ENCODE measurements at places on chromosomes 11 and 22.

DNA sequence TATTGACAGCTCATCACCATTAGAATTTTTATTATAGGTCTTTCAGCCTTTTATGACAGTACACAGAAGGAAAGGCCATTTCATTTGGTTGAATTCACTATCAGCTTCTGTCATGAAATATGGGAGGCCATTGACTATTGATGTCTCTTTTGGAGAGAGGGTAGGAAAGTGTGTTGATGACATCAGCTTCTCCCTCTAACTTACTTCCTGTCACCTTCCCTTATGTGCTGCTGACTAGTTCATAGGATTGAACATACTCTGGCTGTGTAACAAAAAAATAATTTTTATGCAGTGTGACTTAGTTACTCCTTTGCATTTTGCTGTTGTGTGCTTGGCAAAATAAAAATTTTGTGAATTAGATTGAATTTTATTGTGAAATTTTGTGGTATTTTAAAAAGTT, 769.2 kb downstream of the METTL15 start:
- no peak for DNase-seq

DNA sequence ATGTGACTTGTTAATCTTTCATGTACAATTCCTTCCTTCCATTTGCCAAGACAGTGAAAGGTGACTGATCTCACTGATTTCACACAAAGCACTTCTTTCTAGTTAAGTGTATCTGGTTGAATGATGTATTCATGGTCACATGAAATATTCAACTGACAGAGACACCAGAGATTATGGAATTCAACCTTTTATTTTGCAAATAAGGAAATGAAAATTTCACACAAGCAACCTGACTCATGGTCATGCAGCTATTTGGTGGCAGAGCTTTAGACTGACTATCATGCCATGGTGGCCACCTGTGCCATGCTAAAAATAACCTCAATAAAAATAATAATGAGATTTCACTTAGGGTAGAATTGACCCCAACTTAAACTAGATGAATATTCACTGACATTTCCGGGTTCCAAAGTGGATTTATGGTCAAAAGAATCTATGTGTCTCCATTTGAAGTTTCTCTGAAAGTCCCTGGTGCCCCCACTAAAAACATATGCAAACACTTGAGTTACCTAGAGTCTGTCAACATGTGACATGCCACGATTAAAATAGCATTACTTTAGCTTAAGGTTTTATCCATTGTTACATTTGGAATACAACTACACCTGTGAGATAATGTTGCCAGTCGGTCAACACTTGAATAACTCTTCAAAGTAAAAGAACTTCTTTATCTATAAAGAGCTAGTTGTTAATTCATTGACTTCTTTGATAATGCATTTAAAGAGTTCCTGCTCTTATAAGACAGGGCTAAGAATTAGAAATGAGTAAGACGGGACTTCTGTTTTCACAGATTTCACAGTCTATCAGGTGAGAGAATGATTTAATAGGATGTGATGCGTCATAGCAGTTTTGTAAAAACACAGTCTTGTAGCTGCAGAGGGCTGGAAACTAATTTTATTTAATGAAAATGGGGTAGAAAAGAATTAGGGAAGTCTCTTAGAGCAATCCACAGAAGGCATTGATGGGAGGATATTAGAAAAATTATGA, 94.6 kb upstream of the OR9G4 start:
- DNase-seq = no peak

- peak; percentile 17 for DNase-seq
Measured at GRCh38 chr22:25282671-25283561, 63.5 kb downstream of the CRYBB2 start.

DNA sequence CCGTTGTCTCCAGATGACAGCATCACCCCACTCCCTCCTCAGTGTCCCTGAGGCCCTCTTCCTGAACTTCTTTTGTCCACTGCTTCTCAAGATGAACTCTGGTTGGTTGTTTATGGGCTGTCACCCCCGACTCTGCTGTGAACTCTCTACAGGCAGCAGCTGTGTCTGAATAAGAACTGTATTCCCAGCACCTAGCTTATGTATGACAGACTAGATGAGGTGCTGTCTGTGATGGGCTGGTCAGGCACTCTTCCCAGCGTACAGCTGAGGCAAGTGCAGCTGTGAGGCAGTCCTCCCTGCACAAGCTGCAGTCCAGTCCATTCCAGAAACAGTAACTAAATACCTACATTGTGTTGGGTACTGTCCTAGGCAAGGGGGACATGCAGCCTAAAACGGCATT, 111.4 kb upstream of the PITPNB start:
- no peak for DNase-seq

DNA sequence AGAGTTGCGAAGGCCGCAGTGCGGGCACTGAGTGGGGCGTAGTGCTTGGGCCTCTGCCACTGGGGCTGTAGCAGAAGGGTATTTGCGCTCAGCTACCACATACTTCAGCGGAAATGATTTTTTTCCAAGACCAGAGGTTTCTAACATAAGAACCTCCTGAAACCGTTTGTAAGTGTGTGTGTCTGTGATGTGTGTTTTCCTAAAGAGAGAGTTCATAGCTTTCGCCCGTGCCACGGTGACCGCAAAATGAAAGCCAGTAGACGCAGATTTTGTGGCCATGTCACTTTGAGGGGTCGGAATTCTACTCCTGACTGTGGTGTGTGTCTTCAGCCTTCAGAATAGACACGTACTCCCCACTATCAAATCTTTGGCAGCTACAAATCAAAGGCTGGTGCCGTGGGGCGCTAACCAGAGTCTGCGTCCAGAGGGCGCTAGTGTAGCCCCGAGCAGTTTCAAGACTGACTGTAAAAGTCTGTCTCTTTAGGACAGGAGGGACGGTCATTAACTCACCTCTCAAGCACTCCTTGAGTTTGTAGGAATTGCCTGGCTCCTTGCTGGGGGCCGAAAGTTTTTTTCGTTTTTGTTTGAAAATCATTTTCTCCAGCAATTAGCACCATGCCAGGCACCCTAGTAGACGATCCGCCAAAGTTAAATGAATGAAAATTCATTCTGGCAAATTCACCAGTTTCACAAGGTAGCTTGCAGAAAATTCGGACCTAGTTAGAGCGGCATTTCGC, 2.5 kb upstream of the CALCA start:
- DNase-seq = no peak

DNA sequence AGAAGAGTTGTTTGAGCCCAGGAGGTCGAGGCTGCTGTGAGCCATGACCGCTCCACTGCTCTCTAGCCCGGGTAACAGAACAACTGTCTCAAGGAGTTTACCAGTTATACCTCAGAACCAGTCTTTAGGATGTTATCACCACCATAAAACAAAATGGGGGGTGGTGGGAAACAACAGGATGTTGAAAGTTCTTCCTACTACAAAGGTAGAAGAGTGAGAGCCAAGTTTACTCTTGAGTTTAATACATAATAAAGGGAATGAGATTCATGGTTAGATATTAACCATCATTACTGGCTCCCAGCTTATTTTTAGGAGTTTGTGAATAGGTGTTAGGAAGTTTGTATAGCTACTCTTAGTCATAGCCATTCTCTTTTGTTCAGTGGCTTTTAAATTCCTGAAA, 78.8 kb upstream of the HORMAD2 start:
- no peak for DNase-seq

- no peak for DNase-seq
Measured at GRCh38 chr11:112644410-112645131, 316.6 kb upstream of the NCAM1 start.

GRCh38 chr11:15859411-15859810, 496.9 kb downstream of the SOX6 start:
- DNase-seq = no peak

GRCh38 chr11:20477418-20478090, 90.0 kb downstream of the PRMT3 start:
- no peak for DNase-seq

DNA sequence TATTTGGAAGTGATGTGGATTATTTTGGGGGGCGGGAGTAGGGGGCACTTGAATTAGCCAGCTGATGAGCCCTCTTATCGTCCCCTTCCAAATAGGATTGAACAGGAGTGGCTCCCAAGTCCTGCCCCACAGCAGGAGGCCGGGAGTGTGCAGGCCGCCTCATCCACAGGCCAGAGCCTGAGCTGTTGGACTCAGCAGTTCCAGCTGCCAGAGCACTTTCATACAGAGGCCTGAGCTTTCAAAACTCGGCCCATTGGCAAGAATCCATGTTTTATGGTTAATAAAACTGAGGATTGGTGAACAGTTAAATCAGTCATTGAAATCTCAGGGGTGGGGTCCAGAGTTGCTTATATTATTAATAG, 9.6 kb downstream of the FAM118A start:
- no peak for DNase-seq

DNA sequence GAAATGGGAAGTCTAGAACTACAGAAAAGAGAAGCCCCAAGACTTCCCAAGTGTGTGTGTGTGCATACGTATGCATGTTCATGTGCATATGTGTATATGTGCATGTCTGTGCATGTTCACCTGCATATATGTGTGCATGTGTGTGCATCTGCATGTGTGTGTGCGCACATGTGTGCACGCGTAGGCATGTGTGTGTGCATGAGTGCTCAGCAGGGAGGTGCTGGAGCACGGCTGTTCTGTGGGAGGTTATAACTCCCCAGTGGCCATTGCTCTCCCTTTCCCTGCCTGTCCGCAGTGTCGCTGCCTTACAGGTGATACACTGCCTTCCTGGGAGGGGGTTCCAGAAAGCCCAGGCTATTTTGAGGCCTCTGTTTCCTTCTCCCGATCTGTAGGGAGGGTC, 29.8 kb downstream of the B3GAT1 start:
- DNase-seq = no peak

DNA sequence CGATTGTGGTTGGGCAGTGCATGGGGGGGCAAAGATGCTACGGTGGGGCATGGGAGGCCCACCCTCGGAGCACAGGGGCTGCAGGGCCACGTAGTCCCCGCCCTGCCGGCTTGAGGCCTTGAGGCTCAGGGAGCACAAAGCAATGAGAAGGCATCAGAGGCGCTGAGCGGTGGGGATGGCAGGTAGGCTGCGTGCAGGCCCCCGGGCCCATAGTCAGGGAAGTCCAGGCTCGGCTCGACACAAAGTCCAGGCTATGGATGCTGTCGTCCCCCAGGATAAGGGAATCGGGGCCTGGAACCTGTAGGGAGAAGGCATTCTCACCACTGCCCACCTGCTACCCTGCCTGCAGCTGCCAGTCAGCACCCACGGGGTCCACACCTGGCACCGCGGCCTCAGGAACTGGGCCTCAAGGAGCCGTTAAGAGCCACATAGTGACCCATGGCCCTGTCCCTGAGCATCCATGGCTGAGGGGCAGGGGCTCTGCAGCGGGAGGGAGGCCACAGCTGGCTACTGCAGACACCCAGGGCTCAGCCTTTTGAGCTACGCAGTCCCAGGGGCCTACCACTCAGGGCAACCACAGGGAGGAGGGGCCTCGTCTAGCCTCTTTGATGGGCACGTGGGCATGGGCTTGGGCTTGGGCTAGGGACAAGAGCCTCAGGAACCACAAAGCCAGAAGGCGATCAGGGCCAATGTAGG, 179.7 kb downstream of the IGLL1 start:
- DNase-seq = no peak

DNA sequence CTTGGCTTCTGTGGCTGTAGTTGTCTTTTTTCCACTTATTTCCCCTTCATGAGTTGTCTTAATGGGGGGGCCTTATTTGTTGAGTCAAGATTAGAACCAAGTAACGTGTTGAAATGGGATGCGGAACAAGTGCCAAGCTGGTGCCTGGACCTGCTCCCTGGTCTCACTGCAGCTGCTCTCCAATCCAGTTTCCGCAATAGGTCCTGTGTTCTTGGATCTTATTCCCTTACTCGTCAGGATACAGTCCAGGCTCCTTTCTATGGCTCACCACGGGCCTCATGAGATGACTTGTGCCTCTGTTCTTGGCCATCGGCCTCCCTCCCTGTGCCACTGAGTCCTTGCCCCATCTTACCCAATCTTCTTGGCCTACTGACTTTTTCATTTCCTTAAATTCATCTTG, 159.6 kb upstream of the CADM1 start:
- DNase-seq = no peak

- DNase-seq = no peak
Measured at GRCh38 chr11:12787847-12788246, 113.6 kb downstream of the TEAD1 start.

GRCh38 chr22:44523981-44524759, 26.1 kb upstream of the RTL6 start:
- no peak for DNase-seq
